ENCODE measurements at places on chromosomes 3 and 15.

DNA sequence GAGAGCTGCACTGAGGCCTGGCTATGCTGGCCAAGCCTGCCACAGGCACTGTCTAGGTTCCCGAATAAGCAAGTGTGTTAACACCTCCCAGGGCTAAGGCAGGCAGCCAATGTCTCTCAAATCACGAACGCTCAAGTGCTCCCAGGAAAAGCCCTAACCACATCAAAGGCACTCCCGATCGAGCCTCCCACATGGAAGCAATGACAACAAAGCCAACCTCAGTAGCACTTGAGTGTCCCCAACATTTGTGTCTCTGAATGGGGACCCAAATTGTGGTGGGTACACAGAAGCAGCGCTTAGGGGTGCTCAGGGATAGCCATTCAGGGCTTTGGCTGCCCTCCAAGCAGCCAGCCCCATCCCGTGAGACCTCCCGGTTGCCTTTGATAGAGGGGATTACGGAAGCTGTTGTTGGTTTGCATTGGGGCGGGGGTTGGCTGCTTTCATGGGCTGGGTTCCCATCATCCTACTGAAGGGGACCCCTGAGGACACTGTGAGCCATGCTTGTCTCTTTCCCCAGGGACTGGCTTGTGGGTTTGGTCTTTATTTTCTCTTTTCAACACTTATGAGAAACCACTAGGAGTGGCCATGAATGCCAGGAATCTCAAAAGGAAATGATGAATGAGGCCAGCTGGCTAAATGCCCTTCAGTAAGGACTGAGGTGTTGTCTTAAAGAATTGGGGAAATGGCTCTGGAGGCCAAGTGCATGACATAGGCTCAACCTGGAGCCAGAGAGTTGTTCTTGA lies 234.1 kb upstream of the FEZF2 start:
- no peak for DNase-seq

DNA sequence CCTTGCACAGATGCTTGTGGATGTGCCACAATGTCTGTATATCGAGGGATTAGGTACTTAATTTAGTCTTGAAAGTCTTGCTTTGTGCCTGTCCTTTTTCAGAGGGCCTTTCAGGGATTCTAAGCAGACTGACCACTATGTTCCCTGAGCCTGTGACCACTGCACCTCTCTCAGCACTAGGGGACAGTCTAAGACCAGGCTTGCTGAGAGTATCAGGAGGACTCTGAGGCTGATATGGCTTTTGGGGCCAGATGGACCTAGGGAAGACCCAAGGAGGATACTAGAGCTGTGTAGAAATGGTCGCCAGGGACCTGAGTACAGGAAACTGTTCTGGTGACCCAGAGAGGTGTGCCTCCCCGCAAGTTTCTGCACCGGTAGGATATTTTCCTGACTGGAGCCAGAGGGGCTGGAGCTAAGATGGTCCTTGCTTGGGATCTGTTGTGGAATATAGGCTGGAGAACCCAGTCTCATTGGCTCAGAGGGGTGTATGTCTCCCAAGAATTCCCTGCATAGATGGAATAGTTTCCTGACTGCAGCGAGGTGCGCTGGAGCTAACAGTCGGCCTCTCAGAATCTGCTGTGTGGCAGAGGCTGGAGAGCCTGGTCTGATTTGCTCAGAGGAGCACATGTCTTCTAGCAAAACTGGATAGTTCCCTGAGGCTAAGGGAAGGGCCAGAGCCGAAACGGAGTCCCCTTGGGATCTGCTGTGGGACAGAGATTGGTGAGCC lies 213.2 kb upstream of the DCBLD2 start:
- no peak for DNase-seq

DNA sequence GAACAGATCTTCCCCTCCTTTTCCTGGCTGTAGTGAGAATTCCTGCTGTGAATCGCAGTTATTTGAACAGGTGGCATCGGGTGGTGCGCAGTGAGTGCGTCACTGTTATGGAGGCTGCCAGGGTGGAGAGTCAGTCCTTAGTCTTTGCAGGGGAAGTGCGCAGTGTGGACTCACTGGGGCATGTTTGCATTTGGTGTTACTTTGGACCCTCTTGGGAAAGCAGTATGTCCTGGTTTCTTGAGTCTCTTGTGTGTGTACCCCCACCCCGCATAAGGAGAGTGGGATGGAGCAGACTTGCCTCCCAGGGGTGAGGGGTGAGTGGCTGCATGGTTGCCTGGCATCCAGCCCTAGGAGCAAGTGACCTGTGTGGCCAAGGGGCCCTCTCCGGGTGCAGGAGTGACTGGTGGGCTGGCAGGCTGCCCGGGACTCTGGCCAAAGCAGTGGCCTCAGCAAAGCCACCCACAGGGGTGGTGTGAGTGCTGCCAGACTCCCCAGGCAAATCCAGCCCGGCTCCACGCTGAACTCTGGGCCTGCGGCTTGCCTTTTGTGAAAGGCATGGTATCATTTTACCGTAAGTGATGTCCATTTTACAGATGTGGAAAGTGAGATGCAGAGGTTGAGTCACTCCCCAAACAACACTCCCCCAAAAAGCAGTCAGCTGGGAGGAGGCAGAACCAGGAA lies 46.4 kb downstream of the DNASE1L3 start:
- no peak for DNase-seq

GRCh38 chr15:99009741-99010330 lies 2.2 kb upstream of the PGPEP1L start:
- no peak for DNase-seq

DNA sequence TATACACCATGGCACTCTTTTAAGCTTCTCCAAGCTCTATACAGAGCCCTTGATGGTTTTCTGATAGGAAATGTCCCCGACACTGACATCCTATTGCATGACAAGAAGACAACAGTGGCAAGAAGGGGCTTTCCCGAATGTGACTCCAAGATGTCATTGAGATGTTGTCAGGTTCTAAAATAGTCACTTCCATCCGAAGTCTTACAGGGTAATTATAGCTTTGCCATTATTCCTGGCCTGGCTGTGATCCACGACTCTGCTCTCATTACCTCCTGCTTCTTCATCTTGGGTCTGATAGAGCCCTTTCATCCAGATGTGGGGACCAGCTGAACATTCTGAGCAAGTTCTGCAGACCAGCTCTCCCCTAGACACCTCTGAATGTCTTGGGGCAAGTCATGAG lies 40.6 kb upstream of the ADAMTS9 start:
- DNase-seq = no peak

GRCh38 chr3:126509597-126510307 lies 7.8 kb downstream of the UROC1 start:
- DNase-seq = no peak

DNA sequence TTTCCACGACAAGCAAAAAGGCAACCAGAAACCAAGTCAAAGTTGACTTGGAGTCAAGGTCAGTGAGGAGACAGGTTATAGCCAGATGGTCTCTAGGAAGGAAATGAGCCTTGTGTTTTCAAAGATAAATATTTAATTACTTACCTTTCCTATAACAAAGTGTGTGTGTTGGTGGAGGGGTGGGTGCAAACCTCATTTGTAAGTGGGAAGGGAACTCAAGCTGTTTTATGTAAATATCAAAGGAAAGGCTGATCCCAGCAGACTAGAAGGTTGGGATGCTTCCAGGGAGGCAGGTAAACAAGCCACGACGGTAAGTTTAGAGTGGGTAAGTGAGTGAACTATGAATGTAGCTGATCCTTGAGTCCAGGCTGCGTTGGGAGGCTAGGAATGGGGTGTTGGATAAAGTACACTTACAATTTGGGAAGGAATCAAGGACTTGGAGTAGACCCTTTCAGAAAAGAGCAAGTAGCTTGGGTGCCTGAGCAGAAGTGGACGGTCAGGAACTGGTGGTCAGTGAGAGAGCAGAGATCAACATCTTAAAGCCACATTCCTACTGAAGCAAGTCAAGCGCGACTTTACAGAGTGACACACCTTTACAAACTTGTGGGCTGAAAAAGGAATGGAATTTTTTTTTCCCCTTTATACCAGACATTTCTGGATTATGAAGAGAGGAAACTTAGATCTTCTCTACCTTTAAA lies 82.0 kb upstream of the TBL1XR1 start:
- no peak for DNase-seq

DNA sequence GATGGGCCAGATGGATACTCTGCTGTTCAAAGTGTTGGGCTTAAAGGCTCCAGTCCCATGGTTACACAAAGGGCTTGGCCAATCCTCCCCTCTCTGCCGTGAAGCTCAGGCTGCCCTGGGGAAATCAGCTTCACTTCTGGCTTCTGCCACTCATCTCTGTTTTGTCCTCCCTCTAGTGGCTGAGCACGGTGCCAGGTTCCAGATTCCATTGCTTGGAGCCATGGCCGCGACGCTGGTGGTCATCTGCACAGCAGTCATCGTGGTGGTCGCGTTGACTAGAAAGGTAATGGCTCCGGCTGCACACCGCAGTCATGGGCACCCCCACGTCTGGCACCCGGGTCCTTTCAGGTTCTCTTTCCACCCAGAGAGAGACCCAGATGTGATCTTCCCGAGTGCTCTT lies 5.6 kb downstream of the TIGIT start:
- no peak for DNase-seq

DNA sequence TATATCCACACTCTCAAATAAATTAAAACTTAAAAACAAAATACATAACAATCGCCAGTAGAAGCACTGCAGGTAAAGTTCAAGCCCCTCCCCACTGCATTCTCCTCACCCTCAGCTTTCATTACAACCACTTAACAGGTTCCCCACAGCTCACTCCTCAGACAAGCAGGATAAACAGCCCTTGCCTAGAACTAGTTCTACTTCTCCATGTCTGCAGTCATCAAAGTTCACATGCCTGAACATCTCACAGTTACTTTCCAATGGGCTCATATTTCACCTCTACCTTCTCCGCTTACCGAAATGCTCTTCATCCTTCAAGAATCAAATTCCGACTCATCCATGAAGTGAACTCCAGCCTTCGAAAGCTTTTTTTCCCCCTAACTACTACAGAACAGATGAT lies 4.1 kb downstream of the YEATS2 start:
- no peak for DNase-seq

GRCh38 chr3:38558864-38559263 lies 62.7 kb downstream of the EXOG start:
- DNase-seq = no peak

DNA sequence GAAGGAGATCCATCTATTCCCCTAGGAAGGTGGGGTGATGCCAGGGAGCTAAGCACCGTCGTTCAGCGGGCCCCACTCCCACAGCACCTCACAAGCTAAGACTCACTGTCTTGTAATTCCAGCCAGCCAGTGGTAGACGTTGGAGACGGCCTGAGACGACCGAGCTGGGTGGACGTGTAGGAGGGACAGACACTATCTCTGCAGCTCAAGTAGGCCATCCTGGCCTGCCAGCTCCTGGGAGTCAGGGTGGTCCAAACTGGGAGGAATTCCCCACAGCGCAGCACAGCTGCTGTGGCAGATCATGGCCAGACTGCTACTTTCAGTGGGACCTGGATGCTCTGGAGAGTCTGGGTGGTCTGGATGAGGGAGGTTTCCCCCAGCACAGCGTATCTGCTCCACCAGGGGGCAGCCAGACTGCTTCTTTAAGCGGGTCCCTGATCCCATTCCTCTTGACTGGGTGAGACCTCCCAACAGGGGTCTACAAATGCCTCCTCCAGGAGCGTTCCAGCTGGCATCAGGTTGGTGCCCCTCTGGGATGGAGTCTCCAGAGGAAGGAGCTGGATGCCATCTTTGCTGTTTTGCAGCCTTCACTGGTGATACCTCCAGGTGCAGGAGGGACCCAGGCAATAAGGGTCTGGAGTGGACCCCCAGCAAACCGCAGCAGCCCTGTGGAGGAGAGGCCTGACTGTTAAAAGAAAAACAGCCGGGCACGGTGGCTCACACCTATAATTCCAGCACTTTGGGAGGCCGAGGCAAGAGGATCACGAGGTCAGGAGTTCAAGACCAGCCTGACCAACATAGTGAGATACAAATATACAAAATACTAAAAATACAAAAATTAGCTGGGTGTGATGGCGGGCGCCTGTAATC lies 27.6 kb downstream of the GNB5 start:
- no peak for DNase-seq
